Glutamatergic neuron (in vitro differentiated cells): ENCODE measurements at places on chromosomes 5 and 9. TPM values are rescaled to one million over a fixed set of nuclear protein-coding genes. Genes with fewer than 3 reads are reported as not detected.
A peak's percentile ranks its signal among the peaks of the same experiment; 100 is the strongest.

DNA sequence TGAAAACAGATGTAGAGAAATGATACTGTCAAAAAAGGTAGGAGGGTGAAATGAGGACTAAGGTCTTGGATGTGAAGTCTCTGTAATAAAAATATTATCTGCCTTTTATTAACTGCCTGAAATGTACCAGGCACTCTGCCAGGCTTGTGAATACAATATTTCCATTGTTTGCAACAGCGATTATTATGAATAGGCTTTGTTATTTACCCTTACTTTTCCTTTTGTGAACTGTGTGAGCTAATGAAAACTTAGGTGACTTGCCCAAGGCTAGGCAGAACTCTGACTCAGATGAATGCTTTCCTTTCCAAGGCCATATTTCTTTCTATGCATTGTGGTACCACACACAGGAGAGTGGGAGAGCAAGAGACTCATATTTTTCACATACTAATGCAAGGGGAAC lies 204.1 kb downstream of the CDH12 start:
- peaks cover 3% of the 10 kb centered on the region for H3K4me1 ChIP-seq
- no peak overlapping the region for H3K4me3 ChIP-seq
- no peak overlapping the region for H3K27ac ChIP-seq
- H3K27me3 ChIP-seq = no peaks in the 10 kb centered on the region

- peaks cover 2% of the 10 kb centered on the region for H3K27me3 ChIP-seq
- H3K36me3 ChIP-seq = peaks cover 7% of the 10 kb centered on the region
- no peak overlapping the region for H3K27ac ChIP-seq
- H3K4me1 ChIP-seq = peaks cover 11% of the 10 kb centered on the region
- DNase-seq = no peak
These were observed 5.7 kb upstream of the BHMT start for GRCh38 chr5:79105868-79106267.

GRCh38 chr5:126445502-126446174 lies 22.4 kb downstream of the GRAMD2B start:
- no peaks in the 10 kb centered on the region for H3K36me3 ChIP-seq
- H3K27me3 ChIP-seq = no peaks in the 10 kb centered on the region
- DNase-seq = no peak
- H3K4me3 ChIP-seq = no peak overlapping the region

DNA sequence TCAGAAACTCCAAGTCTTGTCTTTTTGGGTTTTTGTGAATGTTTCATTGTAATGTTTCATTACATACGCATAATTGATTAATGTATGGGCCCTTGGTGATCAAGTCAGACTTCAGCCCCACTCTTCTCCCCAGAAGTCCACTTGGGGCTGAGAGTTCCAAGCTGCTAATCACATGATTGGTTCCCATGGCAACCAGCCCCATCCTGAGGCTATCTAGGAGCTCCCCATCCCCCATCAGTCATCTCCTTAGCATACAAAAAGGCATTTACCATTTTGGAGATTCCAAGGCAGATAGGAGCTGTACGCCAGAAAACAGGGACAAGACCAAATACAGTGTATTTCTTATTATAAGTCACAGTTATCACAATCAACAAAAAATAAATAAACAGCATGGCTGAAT lies 22.9 kb upstream of the SYK start:
- no peak overlapping the region for H3K27ac ChIP-seq
- H3K36me3 ChIP-seq = no peaks in the 10 kb centered on the region
- no peaks in the 10 kb centered on the region for H3K27me3 ChIP-seq
- DNase-seq = peak; percentile 38

DNA sequence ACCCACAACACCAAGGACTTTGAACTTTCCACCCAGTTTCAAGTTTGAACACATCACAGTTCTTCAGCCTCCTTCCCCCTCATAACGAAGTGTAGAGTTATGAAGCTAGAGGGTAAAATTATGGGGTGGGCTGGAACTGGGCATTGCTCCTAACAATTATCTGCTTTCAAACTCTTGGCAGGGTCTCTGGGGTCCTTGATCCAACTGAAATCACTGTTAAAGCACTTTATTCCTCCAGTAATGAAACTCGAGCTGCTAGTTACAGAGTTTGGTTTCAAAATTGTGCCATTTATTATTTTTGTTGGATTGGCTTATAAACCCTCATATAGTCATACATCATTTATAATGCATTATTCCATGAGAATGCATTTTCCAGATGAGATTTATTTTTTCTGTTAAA lies 158.5 kb downstream of the RGS3 start:
- peaks cover 2% of the 10 kb centered on the region for H3K27me3 ChIP-seq
- no peak overlapping the region for H3K4me3 ChIP-seq
- DNase-seq = no peak
- peaks cover 28% of the 10 kb centered on the region for H3K4me1 ChIP-seq
- H3K36me3 ChIP-seq = no peaks in the 10 kb centered on the region
- H3K27ac ChIP-seq = no peak overlapping the region

- peaks cover 9% of the 10 kb centered on the region for H3K27me3 ChIP-seq
- DNase-seq = no peak
- H3K4me1 ChIP-seq = peaks cover 14% of the 10 kb centered on the region
- H3K4me3 ChIP-seq = no peak overlapping the region
- peaks cover 5% of the 10 kb centered on the region for H3K36me3 ChIP-seq
These were observed 39.1 kb upstream of the SH3PXD2B start for GRCh38 chr5:172493461-172493860.

DNA sequence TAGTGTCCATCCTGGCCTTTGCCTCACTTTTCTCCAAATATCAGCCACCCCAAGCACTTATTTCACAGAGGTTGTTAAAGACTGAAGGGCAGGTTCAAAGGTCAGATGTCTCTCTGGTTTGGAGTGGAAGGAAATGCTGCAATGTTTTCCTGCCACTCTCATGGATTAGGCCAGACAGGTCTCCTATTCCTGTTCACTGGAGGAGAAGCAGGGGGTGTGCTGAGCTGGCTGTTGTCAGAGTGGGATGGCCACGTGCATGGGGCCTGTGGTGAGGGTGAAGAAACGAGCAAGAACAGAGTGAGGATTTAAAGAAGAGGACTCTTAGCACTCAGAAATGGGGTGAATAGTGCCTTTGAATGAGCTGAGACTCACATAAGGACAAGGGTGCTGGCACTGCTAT lies 6.7 kb downstream of the TMEM8B start:
- H3K4me1 ChIP-seq = peaks cover 22% of the 10 kb centered on the region
- H3K4me3 ChIP-seq = no peak overlapping the region
- no peak for DNase-seq

IPO11 gene
- 23.5 TPM for total RNA-seq

IL5 gene
- total RNA-seq = not detected

DNA sequence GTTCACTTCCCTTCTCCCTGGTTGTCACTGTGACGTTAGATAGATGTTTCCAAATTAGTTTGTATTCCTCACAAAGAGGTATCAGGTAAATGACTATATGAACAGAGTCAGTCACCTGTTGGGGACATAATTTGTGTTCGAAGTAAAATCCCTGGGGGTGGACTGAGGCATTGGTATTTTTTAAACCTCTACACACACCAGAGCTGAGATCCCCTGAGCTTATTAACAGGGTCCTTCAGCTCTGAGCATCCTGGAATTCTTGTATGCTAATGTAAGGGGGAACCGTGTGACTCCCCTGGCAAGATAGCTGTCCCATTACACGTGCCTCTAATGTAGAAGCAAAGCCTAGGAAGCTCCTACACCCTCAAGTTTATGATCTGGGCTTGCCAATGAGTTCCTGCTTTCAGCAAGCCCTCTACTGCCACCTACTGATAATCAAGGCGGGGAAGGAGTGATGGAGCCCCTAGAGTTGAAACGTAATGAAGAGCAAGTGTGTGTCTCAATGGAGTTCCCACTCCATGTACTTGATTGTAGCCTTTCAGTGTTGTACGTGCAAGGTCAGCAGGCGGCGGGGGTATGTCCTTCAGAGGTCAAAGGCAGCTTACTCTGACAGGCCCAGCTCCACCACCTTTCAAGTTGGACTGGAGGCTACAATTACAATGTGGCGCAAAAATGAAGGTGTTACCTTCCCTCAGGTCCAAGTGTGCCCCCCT lies 14.4 kb downstream of the PRKACG start:
- peaks cover 3% of the 10 kb centered on the region for H3K4me1 ChIP-seq
- peak; percentile 53 for DNase-seq
- H3K4me3 ChIP-seq = no peak overlapping the region
- no peak overlapping the region for H3K27ac ChIP-seq
- H3K27me3 ChIP-seq = no peaks in the 10 kb centered on the region

ANKRD18A gene
- 32.3 TPM for total RNA-seq

- no peaks in the 10 kb centered on the region for H3K36me3 ChIP-seq
- H3K27me3 ChIP-seq = peaks cover 7% of the 10 kb centered on the region
- DNase-seq = no peak
These were observed 6.4 kb upstream of the AGPAT2 start for GRCh38 chr9:136693490-136694162.

TAF1L gene
- total RNA-seq = not detected

DNA sequence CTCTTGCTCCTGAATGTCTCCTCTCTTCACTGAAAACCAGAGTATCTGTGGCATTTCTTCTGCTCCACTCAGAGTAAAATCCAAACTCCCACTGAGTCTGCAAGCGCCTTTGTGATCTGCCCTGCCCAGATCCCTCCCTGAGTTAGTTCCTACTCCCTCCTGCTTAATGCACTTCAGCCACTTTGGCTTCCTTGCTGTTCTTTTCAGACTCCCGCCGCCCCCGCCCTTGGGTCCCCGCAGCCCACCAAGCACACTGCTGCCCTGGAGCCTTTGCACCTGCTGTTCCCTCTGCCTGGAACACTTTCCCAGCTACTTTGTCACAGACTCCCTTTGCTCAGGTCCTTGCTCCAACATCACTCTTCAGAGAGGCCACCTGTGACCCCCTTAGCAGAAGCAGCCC lies 127.2 kb upstream of the SLC25A48 start:
- H3K27me3 ChIP-seq = peaks cover 2% of the 10 kb centered on the region
- H3K4me3 ChIP-seq = no peak overlapping the region
- H3K27ac ChIP-seq = no peak overlapping the region
- no peaks in the 10 kb centered on the region for H3K4me1 ChIP-seq
- DNase-seq = no peak

PCDHGA9 gene
- 5.5 TPM for total RNA-seq

DOCK2 gene
- total RNA-seq = 0.66 TPM

PCDHB5 gene
- 72.2 TPM for total RNA-seq

DNA sequence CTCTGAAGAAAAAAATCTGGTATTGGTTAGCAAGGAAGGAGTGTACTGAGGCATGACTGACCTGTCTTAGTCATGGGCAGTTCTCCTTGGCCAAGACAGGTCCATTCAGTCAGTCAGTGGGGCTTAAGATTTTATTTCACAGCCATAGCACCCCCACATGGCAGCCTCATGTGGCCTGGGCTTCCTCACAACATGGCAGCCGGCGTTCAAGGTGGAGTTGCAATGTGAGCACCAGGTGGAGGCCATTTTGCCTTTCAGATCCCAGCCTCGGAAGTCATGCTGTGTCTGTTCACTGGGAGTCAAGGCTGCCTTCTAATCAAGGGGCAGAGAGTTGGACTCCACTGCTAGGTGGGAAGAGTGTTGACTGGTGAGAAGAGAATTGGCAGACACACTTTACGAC lies 10.3 kb upstream of the CARD19 start:
- DNase-seq = no peak
- peaks cover 10% of the 10 kb centered on the region for H3K27me3 ChIP-seq
- H3K4me1 ChIP-seq = no peaks in the 10 kb centered on the region
- no peak overlapping the region for H3K4me3 ChIP-seq
- H3K27ac ChIP-seq = no peak overlapping the region

DNA sequence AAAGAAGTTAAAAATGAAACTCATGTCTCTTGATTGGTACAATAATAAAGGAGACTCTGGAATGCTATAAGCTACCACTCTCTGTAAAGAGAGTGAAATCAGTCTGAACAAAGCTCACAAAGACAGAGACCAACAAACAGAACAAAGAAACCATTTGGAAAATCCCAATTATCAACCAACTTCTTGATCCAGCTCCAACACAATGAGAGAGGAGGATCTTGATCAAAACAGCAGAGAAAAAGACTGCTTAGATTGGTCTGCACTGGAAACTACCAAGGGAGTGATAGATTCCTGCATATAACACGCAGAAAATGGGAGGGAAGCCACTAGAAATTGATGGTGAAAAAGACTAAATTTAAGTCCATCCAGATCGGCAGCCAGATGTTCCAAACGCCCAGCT lies 23.1 kb upstream of the RNF38 start:
- H3K27me3 ChIP-seq = peaks cover 3% of the 10 kb centered on the region
- H3K36me3 ChIP-seq = no peaks in the 10 kb centered on the region
- H3K4me3 ChIP-seq = no peak overlapping the region
- no peak overlapping the region for H3K27ac ChIP-seq

GRCh38 chr5:112636751-112637150 lies 100.9 kb upstream of the APC start:
- no peaks in the 10 kb centered on the region for H3K36me3 ChIP-seq
- no peak for DNase-seq
- peaks cover 5% of the 10 kb centered on the region for H3K27me3 ChIP-seq
- H3K4me1 ChIP-seq = peaks cover 10% of the 10 kb centered on the region

GRCh38 chr5:45491368-45491767 lies 204.8 kb downstream of the HCN1 start:
- no peak for DNase-seq
- peaks cover 2% of the 10 kb centered on the region for H3K27me3 ChIP-seq
- no peak overlapping the region for H3K4me3 ChIP-seq

GRCh38 chr9:129484352-129485000 lies 136.4 kb downstream of the C9orf50 start:
- H3K4me1 ChIP-seq = peaks cover 45% of the 10 kb centered on the region
- no peak for DNase-seq
- no peaks in the 10 kb centered on the region for H3K36me3 ChIP-seq
- H3K27me3 ChIP-seq = peaks cover 10% of the 10 kb centered on the region
- H3K4me3 ChIP-seq = no peak overlapping the region

DNA sequence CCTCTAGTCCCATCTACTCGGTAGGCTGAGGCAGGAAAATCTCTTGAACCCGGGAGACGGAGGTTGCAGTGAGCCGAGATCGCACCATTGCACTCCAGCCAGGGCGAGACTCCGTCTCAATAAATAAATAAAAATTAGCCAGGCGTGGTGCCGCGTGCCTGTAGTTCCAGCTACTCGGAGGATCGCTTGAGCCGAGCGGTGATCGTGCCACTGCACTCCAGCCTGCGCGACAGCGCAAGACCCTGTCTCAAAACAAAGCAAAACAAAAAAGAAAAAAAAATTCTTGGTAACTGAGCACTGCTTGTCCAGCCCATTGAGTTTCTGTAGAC lies 710 bp upstream of the WDR55 start:
- no peak for DNase-seq
- peaks cover 13% of the 10 kb centered on the region for H3K4me1 ChIP-seq

GRCh38 chr9:81686614-81687520 lies 2.5 kb downstream of the TLE1 start:
- peak; percentile 89 for DNase-seq
- H3K4me1 ChIP-seq = peaks cover 17% of the 10 kb centered on the region
- H3K27me3 ChIP-seq = peaks cover 19% of the 10 kb centered on the region
- no peaks in the 10 kb centered on the region for H3K36me3 ChIP-seq
- H3K27ac ChIP-seq = no peak overlapping the region
- H3K4me3 ChIP-seq = no peak overlapping the region

SPATA31D4 gene
- total RNA-seq = not detected

GARNL3 gene
- 14.7 TPM for total RNA-seq

DNA sequence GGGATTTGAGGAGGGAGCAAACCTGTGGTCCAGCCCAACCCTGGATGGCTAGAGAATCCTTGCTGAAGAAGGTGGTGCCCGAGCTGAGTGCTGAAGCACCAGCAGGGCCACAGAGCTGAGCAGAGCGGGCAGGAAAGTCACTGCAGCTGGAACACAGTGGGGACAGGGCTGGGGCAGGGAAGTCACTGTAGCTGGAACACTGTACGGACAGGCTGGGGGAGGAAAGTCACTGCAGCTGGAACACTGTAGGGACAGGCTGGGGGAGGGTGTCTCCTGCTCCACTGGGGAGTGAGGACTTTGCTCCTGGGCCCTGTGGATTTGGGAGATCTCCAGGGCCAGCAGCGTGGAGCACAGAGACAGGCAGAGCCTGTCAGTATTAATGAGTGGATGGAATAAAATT lies 9.0 kb upstream of the SUSD3 start:
- peaks cover 4% of the 10 kb centered on the region for H3K4me1 ChIP-seq
- no peak for DNase-seq
- peaks cover 3% of the 10 kb centered on the region for H3K27me3 ChIP-seq
